CD4-positive, alpha-beta T cell (primary cell): ENCODE measurements at places on chromosomes 11 and 22. TPM values are rescaled to one million over a fixed set of nuclear protein-coding genes. Genes with fewer than 3 reads are reported as not detected.

DNA sequence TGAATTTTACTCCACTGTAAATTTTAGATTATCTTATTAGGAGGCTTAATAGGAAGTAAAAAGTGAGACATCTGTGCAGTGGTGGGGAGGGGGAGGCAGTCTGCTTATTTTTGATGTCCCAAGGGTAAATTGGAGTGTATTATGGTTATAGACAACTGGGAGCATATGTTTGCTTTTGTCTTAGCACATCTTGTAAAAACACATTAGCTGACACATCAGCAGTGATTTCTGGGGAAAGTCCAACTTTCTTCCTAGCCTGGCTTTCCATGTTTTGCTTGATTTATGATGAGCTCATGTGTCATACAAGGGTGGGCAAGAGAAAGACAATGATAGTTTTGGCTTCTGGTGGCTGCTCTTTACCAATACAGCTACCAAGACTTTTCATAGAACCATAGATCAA is 4.0 kb downstream of the ANO3 start:
- DNase-seq, result no peak

The DRD4 gene
- 0.82 TPM for total RNA-seq

The DEUP1 gene
- total RNA-seq, result not detected

GRCh38 chr11:115493905-115494304 is 10.3 kb downstream of the CADM1 start:
- DNase-seq, result no peak

GRCh38 chr11:92993004-92993403 is 23.6 kb downstream of the MTNR1B start:
- DNase-seq, result no peak

- no peak for DNase-seq
These were observed 96.7 kb downstream of the SNX19 start for GRCh38 chr11:130819625-130820024.

The OR51B5 gene
- total RNA-seq, result 0.30 TPM

The TRIM66 gene
- total RNA-seq, result 6.8 TPM

- no peak for DNase-seq
These were observed at the start of gene HBD for GRCh38 chr11:5234381-5234834. HBD (minus strand) TSS chr11:5234483; CDS start chr11:5234433, 50 bp downstream.

DNA sequence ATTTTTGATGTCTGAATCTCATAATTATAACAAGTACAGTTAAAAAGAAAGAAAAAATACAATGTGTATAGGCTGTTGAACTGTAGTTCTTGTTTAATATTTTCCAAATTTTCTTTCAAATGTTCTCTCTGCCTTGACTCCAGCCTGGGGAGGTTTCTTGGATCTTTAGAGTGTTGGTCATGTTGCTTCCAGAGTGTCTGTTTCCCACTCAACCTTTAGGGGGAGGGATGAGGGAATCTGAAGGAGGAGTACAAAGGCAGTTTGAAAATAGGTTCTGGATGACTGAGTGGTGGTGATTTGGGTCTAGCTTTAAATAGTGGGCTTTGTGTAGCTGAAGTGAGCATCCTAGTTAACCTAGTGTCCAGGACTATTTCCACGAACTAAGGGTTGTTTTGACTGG is 2.0 kb downstream of the CTNND1 start:
- no peak for DNase-seq

GRCh38 chr11:59097113-59097708 is 9.8 kb upstream of the FAM111B start:
- DNase-seq, result peak; percentile 54

The APOBEC3C gene
- total RNA-seq, result 13.9 TPM

DNA sequence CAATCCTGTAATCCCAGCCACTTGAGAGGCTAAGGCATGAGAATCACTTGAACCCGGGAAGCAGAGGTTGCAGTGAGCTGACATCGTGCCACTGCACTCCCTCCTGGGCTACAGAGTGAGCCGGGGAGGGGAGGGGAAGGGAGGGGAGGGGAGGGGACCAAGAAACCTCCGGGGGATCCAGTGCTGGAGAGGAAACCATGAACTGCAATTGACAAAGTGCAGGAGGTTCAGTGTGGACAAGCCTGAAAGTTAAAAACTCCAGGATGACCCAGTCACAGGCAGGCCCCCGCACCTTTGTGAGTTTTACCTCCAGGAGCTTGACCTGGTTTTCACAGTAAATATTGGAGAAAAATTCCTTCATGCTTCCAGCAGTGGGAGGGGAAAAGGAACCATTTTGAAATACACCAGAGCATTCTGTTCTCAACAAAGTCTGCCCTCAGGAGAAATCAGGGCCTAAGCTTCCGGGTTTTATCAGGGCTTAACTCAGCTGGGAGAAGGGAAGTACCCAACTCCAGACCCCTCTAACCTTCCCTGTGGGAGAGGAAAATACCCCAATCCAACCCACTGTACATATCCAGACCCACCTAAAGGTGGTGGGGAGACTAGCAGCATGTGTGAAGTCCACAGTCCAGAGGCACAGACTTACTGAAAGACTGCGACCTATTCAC is 15.5 kb upstream of the ZFTA start:
- DNase-seq, result no peak
